ENCODE measurements at places on chromosomes 4 and X.

DNA sequence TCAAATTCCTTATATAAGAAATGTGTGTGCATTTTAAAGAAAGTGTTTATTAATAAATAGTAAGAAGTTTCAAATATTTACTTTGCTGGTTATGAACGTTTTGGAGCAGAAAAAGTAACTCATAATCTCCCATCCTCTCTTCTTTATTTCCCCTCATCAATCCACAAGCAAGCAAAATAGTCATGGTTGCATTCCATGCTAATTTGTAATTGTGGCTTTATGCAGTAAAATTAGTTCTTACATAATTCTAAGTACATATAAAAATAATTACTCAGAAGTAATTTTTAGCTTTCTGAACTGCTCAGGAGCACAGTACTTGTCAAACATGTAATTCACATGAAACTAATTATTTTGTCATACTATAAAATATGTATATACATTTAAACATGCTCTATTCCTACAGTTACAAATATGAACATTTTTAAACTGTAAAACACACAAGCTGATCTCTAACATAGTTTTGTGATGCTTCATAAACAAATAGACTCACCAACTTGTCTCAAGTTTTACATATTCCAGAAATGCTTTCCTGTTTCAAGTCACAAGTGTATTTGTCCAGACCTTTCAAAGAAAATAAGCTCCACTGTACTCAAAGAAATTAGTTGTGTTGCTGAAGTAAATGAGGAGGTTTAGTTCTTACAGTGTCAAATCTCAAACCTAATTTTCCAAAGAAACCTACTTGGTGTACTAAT lies 218.9 kb downstream of the PABPC4L start:
- DNase-seq = no peak

DNA sequence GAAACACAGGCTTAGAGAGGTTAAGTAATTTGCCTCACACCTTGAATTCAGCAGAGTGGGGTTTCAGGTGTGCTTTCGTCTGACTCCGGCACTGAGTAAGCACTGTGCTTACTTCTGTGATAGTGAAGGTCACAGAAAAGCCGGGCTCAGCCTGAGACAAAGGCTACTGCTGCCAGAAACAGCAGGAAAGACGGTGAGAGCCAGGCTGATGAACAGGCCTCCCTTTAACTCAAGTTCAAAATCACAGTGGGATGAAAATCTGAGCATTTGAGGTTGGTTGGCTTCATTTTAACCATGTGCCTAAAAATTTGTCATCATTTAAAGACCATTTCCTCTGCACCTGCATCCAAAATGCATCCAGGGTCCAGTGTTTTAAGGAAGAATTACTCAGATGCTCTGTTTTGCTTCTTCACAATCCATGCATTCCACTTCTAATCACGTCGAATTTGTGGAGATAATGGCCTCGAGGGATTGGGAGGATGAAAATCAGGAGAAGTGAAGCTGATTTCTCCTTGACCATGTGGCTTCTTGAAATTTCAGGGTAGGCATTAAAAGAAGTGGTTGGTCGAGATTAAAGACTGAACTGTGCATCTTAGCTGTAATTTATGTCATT lies 121.2 kb upstream of the LNX1 start:
- DNase-seq = no peak

DNA sequence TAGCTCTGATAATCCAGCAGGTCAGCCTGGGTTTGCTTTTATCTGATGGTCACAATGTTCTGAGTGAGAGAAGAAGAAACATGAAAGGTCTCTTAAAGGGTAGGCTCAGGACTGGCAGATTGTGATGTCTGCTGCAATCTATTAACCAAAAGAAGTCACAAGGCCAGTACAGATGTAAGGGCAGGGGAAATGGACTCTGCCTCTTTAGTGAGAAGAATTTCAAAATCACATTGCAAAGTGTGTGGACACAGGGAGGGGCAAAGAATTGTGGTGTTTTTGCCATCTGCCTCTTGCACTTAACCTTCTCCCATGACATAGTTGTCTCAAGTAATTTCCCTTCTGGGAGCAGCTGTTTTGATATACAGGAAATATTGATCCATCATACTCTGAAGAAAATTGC lies 40.9 kb downstream of the IL1RAPL1 start:
- DNase-seq = no peak

DNA sequence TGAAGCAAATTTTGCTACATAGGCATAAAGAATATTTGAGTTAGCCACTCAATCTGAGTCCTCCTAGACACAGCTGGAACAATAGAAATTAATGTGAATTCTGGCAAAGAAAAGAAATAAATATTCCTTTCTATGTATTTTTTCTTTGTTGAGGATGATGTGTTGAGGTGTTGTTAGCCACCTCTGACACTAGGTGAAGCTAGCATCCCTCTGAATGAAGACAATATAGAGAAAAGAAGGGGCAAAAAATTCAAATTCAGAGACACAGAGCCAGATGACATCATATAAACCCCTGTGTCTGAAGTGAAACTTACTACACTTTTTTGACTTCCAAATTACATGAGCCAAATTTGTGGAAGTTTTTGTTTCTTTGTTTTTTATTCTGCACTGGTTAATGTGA lies 34.6 kb upstream of the TMPRSS11D start:
- DNase-seq = no peak

DNA sequence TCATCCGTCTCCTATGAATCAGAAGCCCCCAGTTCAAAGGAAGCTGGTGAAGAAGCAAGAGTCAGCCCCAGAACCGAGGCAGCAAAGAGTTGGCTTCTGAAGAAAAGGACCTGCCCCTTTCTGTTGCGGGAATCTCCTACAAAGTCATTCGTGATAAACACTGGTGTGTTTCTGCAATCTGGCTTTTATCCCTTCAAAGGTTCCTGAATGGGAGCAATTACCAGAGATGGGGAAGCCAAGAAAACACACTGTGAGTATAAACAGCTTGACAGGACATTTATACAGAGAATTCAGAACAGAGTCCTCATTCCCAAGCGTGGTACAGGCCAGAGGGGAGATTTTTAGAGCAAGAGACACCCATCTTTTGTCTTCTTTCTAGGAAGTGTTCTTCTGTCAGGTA lies 226.8 kb upstream of the LNX1 start:
- no peak for DNase-seq

DNA sequence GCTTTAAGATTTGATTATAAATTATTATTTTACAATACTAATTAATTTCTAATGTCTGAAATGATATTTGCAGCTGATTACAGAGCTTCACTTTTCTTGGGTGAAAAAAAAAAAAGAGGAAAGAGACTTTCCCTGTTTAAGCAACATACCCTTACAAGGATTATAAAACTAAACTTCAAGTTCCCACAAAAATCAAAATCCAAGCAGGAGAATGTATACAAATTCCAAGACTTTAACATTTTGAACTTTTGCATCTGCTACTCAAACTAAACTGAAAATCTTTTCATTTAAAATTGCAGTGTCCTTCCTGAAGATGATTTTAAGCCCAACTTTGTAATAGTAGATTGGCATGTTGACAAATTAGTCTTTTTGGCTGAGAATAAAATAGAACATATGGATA lies 742.4 kb upstream of the INTU start:
- DNase-seq = no peak

- DNase-seq = no peak
Measured at GRCh38 chrX:154399527-154400368, 1.6 kb downstream of the RPL10 start.

GRCh38 chrX:39648548-39649254 lies 449.1 kb downstream of the BCOR start:
- no peak for DNase-seq

DNA sequence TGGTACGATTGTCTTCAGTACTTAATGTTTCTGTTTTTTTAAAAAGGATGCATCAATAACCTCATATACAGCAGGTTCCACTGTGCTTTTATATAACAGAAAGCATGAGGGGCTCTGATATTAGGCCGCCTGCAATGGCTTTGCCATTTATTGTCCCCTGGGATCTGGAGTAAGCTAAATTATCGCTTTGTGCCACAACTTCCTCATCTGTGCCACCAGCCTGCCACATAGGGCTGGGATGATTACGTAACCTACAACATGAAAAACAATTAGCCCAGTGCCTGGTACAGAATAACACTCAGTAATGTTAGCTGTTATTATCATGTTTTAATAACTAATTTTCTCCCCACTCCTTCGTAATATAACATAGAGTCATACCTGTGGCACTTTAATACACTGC lies 65.5 kb upstream of the TRIM2 start:
- no peak for DNase-seq

DNA sequence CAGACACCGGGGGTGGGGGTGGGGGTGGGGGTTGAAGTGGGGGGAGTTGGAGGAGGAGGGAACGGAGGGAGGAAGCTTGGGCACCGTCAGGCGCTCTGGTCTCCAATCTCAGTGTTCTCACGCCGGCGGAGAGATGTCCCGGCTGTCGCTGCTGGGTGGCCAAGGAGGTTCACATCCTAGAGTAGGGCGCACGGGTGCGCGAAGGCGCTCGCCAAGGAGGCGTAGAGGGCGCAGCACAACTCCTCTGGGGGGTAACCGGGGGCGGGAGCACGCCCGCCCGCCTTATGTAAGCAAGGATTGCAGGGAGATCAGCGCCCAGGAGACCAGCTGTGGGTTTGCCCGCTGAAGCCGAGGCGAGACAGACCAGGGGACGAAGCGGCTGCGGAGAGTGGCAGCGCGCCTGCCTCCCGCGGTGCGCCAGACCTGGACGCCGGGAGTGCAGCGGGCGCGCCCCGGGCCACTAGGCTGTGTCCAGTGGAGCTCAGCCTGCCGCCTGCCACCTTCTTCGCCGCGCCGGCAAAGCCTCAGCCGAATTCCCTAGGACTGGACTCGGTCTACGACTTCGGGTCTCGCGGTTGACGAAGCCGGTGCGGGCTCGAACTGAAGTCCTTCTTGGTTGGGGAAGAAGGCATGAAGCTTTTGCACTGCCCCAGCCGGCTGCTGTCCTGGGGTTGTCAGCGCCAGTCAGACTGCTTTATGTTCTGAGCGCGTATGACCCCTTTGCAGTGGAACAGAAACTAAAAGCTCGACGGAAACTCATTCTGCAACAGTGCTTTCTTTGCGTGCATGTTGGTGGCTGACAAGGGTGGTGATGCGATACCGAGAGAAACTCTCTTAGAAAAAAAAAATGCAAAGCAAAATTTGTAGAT lies 707 bp upstream of the UNC5C start:
- DNase-seq = peak; percentile 85

DNA sequence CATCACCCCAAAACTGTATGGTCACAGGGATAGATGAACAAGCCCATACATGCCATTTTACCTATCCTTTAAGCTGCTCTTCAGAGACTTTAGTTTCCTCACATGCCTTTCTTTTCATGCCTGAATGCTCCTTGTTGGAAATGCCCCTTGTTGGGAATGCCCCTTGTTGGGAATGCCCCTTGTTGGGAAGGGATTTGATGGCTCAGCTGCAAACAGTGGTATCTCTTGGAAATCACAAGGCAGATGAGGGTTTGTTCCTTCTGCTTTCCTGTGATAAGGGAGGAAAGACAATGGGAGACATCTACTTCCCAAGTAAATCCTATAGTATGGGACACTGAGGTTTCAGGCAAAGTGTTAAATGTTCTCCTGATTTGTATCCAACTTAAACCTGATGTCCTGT lies 11.5 kb downstream of the CXCL2 start:
- DNase-seq = no peak

DNA sequence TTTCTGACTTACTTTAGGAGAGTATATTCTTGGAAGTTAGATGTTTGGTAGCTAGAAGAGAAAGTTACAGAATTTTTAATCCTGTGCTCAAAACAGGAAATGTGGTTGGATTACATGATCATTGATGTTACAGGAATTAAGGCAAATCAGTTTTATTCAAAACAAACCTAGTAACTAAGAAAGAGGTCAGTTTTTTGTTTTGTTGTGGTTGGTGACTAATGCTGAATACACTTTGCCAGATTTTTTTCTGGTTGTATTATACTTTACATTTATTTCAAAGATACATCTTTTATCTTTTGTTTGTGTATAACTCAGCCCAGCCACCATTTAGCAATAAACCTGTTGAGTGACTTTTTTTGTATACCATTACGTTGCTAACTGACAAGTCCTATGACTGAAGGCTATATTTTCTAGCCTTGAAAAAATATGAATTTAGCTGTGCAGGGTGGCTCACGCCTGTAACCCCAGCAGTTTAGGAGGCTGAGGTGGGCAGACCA lies 116.7 kb downstream of the KLHL8 start:
- DNase-seq = no peak

DNA sequence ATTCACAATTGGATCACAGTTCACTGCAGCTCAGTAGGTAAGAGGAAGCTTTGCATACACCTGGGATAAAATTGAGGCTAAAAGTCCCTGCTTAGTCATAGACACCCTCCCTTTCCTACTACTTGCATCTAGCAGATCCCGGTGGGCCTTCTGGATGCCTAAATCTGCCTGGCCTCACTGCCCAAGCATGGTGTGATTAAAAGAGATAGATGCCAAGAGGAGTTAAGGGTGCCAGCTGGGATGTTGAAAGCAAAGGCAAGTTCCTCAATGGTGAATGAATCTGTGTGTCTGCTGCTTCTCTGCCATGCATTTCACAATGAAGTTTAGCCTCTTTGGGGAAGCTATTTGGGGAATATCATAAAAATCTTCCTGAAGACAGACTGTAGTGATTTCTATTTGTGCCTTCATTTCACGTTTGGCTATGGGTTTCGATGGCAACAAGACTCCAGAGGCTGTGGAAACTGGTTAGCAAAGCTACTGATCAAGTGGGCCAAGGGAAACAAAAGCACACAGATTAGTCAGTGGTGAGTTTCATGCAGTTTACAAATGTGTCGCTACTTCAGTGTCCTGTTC lies 534.0 kb downstream of the ANKRD50 start:
- no peak for DNase-seq

GRCh38 chr4:24978291-24979075 lies 52.3 kb downstream of the LGI2 start:
- no peak for DNase-seq

GRCh38 chr4:168787801-168788595 lies 222.1 kb downstream of the CBR4 start:
- DNase-seq = no peak

DNA sequence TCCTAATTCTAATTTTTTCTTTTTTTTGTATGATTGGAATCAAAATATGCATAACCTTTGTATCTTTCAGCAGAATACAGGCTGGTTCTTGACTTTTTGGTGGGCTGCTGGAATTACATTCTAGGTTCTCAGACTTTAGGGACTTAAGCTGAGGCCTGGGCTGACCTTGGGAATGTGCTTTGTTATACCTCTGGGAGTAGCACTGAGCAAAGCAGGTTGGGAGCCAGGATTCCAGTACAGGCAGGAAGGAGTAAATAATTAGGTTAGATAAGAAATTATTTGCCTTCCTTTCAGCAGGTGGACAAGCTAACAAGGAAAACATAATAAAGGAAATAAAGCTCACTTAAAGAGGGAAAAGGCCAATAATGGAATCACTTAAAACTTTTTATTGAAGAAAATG lies 49.9 kb upstream of the SLC4A4 start:
- DNase-seq = no peak

GRCh38 chrX:136199365-136199764 lies 51.8 kb downstream of the MAP7D3 start:
- no peak for DNase-seq

GRCh38 chr4:109816082-109816442 lies 500 bp downstream of the GAR1 start:
- DNase-seq = no peak

DNA sequence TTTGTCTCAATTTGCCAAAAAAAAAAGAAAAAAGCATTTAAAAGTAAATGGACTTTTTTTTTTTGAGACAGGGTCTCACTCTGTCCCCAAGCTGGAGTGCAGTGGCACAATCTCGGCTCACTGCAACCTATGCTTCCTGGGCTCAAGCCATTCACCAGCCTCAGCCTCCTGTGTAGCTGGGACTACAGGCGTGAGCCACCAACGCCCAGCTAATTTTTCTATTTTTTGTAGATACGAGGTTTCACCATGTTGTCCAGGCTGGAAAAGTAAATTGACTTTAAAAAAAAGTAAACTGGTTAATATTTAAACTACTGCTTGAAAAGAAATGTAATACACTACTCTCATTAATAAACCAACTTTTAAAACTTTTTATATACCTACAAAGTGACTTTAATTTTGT lies 5.9 kb downstream of the AIFM1 start:
- DNase-seq = no peak

Measured in testis (tissue), 5 donors.